ENCODE measurements at places on chromosomes 6 and 20. TPM values are rescaled to one million over a fixed set of nuclear protein-coding genes. Genes with fewer than 3 reads are reported as not detected.

Gene SULF2
- total RNA-seq: 105 TPM

Gene RGS17
- total RNA-seq: 2.0 TPM

Gene SNAP25
- 2.1 TPM for total RNA-seq

Gene BLCAP
- total RNA-seq: 52.5 TPM

Gene CGA
- total RNA-seq: not detected
